ENCODE measurements at places on chromosomes 6 and 20.

- DNase-seq: no peak
Measured at GRCh38 chr20:45322952-45323383, 14.9 kb upstream of the MATN4 start.

DNA sequence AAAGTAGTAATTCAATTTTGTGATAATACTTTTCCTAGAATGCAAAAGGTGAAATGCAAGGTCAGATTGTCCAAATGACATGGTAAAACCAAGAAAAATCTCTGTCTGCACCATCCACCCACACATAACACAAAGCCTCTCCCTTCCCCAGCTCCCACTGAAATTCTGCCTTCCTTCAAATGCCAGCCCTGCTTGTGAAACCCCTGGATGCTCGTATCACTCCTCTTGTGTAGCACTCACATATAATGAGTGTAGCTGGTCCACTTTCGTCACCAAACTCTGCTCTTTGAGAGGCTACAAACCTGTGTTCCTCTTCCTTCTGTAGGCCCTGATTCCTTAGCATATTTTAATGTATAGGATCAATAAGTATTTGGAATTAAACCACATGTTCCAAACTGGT lies 123.6 kb upstream of the BEND6 start:
- DNase-seq: no peak

DNA sequence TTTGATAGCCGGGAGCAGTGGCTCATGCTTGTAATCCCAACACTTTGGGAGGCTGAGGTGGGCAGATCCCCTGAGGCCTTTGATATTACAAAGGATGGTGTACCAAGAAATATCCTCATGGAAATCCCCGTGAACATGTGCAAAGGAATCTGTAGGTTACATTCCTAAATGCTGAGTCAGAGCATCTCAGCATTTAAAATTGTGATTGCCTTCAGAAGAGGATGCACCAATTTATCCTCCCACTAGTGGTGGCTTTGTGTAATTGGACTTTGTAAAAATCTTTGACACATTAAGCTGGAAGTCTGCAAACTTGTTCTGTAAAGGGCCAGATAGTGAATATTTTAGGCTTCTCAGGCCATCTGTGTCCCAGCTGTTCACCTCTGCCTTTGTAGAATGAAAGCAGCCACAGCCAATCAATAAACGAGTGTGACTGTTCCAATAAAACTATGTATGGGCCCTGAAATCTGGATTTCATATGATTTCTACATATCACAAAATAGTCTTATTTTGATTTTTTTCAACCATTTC lies 11.8 kb downstream of the TMEM14B start:
- no peak for DNase-seq

GRCh38 chr6:43491750-43492661 lies 14.6 kb downstream of the TJAP1 start:
- no peak for DNase-seq

- DNase-seq: no peak
Measured at GRCh38 chr6:16168858-16169257, 40.0 kb downstream of the MYLIP start.

GRCh38 chr20:51076786-51077685 lies 54.1 kb upstream of the KCNG1 start:
- DNase-seq: no peak

- DNase-seq: no peak
Measured at GRCh38 chr20:21083825-21084325, 22.3 kb downstream of the LINC00237 start.

- no peak for DNase-seq
Measured at GRCh38 chr6:74598462-74599393, 607.1 kb downstream of the COL12A1 start.

GRCh38 chr20:61744691-61745396 lies 320.8 kb downstream of the TAF4 start:
- no peak for DNase-seq

All from stimulated activated CD4-positive, alpha-beta T cell treated with anti-CD3 and anti-CD28 coated beads, Interleukin-1b, Interleukin-23, amount 100 ng/mL, for 1 hour (primary cell).